AG10803 (cell line): ENCODE measurements at places on chromosomes 11 and 22.

DNA sequence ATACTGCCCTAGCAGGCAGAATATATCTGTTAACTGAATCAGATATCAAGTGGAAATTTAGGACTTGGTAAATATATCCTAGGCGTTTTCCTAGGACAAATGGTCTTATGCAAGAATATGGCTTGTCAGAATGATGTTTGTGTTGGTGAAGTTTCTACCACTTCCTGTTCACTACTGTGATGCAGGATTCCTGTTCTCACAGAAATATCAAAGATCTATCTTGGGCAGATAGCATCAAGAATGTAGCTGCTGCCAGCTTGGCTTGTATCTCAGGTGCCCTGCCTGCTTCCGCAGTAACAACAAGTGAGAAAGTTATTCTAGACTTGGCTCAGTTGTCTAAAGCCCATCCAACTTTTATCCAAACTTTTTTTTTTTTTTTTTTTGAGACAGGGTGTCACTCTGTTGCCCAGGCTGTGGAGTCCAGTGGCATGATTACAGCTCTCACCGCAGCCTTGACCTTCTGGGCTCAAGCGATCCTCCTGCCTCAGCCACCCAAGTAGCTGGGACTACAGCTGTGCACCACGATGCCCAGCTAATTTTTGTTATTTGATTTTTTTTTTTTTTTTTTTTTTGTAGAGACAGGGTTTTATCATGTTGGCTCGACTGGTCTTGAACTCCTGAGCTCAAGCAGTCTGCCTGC, 61.3 kb downstream of the PPME1 start:
- no peak for DNase-seq

GRCh38 chr11:77353131-77353530, 51.6 kb upstream of the GDPD4 start:
- DNase-seq: peak; percentile 29

GRCh38 chr11:67409781-67410368, 5.6 kb upstream of the CARNS1 start:
- DNase-seq: no peak

DNA sequence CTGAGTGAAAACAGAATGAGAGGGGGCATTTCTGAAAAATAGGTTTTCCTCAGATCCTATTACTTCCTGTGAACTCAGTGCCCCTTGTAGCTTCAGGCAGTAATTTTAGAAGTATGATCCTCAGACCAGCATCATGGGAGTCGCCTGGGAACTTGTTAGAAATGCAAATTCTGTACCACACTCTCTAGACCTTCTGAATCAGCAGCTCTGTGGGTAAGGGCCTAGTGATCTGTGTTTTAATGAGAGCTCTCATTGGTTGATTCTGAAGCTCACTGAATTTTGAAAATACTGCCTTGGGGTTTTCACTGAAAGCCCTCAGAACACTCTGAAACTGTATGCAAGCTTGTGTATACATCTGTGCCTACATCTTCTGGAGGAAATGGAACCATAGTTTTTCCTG, 647.2 kb upstream of the ANO5 start:
- no peak for DNase-seq

DNA sequence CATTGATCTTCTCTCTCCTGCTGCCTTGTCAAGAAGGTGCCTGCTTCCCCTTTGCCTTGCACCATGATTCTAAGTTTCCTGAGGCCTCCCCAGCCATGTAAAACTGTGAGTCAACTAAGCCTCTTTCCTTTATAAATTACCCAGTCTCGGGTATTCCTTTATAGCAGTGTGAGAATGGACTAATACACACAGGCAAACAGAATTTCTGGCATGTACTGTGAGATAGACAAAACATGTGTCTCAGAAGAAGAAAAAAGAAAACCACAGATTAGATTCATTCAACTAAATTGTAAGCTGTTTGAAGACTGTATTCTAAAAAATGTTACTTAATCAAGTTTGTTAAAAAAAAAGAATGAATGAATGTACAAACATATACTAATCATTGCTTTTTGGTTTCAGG, 1.5 kb upstream of the MMP20 start:
- peak; percentile 62 for DNase-seq

DNA sequence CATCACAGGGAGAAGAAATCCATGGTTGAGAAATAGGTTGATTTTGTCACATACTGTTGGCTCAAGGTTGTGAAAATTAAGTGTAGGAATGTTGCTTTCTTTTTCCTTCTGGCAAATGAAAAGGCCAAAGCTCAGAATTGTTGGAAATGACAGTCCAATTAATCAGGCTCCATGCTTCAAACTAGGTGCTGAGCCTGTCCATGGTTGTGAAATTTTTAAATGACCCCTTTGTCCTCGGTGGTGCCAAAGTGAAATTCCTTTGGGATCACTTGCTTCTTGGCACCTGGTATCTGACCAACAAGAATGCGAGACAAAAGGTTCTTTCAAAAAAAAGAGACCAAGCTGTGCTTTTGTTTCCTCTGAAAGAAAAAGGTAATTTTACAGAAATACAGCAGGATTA, 451.9 kb downstream of the ETS1 start:
- peak; percentile 68 for DNase-seq

DNA sequence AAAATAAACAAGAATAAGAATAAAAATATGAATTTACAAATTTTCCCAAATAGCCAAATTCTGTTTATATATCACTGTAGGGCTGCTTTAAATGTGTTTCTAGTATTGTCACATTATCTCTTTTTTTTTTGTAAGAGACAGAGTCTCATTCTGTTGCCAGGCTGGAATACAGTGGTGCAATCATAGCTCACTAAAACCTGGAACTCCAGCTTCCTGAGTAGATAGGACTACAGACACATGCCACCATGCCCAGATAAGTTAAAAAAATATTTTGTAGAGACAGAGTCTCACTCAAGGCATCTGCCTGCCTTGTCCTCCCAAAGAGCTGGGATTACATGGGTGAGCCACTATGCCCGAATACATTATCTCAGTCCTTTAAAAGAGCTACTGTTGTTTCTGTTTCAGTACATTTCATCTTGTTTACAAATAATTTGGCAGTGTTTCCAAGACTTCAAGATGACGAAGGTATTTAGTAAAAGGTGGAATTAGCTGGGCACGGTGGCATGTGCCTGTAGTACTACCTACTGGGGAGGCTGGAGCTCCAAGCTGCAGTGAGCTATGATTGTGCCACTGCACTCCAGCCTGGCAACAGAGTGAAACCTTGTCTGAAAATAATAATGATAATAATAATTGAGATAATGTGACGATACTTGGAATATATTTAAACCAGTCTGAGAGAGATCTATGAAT, 6.0 kb downstream of the FOLH1 start:
- no peak for DNase-seq

DNA sequence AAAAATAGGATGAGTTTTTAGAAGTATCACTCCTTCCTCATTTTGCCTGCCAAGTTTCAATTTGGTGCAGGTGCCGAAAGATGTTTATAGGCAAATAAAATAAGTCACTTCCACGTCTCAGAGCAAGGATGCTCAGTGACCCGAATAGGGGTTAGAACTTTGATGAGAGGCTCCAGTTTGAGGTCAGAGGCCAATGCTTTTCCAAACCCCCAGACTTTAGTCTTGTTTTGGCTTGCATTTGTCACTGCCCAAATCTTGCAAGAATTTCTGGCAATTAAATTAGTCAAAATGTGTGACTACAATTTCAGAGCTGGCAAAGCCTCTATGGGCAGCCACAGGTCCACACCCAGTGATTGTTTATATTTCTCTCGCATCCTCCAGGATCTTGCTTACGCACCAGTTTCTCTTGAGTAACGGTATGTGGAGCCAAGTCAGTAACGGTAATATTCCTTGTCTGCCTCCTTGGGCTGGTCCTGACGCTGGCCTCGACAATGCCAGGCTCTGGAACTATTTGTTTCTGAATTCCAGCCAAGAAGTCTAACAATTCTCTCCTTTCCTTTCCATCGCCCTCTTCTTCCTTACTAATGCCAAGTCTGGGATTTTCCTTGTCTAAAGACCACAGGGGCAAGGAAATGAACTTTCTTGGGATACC, 9.9 kb upstream of the NUP160 start:
- peak; percentile 91 for DNase-seq

DNA sequence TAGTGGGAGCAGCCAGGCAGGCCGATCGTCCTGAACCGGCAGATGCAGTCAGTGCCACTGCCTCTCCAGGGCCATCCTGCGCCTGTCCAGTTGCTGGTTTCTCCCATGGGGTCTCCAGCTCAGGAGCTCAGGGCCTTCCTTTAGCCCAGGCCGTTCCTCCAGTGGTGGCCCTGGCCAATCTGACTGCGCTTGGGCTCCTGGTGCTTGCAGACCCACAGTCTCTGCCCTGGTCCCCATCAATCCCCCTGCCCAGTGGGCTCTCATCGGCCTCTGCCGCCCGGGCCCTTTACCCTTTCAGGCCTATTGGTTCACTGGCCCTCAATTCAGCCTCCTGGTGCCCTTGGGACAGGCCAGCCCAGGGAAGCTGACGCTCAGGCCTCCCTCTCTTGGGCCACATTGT, 29.2 kb upstream of the TSKU start:
- DNase-seq: no peak

GRCh38 chr11:113382121-113382520, 5.5 kb upstream of the ANKK1 start:
- DNase-seq: peak; percentile 48

GRCh38 chr22:46935506-46936377, 173.3 kb downstream of the TBC1D22A start:
- DNase-seq: no peak

GRCh38 chr22:24138649-24139420, 42.5 kb upstream of the SUSD2 start:
- no peak for DNase-seq

DNA sequence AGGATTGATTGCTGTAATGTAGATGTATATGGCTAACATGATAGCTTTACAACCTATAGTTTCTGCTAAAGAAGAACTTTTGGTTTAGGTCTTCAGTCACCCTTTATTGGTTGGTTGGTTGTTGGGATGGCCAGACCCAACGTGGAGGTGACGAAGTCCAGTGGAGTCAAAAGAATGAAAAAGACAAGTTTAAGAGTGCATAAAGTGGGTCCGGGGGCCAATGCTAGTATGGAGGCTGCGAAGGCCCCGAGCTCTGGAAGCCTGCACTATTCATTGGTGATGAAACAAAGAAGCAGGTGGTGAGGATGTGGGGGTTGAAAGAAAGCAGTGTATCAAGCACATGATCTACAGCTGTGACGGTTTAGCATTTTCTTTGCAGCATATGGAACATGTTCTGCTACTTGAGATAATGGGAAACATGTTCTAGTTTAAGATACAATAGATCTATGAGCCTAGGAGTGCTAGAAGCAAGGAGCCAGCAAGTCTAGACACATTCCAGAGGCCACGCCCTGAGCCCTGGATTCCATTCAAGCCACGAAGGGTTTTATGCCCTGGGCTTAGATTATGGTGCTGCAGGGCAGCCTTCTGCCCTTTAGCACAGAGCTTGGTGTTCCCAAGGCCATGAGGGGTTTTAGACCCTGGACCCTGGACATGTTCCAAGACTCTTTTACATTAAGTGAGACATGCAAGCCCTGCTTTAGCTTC, 6.3 kb downstream of the TCP11L1 start:
- peak; percentile 71 for DNase-seq

GRCh38 chr11:133176748-133177147, 355.6 kb downstream of the OPCML start:
- no peak for DNase-seq

DNA sequence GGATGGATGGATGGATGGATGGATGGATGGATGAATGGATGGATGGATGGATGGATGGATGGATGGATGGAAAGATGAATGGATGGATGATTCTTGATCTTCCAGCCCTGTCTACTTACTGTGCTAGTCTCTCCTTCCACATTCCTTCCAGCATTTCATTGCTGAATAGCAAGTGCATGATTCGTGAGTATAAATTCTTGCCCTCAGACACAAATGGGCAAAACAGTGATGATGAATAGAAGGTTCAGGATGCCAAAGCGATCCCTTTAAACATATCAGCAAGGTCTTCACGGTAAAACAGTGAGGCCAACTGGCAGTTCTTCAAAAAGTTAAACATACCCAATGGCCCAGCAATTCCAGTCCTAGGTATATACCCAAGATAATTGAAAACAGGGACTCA, 400.2 kb downstream of the MN1 start:
- DNase-seq: peak; percentile 82

- DNase-seq: no peak
Measured at GRCh38 chr11:61041755-61042518, 60.4 kb upstream of the CD5 start.

DNA sequence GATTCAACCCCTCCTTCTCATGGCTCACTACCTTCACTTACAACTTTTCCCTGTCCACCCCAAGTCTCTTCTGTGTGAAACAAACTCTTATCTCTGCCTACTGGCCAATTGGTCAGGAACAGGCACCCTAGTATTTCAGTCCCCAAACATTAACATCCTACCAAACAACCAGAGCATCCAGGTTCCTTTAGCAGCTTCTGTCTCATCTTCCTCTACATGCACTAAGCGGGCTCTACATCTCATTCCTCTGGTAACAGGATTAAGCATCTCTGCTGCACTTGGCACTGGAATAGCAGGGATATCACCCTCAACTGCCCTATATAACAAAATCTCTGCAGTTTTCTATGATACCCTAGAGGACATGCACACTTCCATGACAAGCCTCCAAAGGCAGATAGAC, 116.2 kb downstream of the JRKL start:
- no peak for DNase-seq

DNA sequence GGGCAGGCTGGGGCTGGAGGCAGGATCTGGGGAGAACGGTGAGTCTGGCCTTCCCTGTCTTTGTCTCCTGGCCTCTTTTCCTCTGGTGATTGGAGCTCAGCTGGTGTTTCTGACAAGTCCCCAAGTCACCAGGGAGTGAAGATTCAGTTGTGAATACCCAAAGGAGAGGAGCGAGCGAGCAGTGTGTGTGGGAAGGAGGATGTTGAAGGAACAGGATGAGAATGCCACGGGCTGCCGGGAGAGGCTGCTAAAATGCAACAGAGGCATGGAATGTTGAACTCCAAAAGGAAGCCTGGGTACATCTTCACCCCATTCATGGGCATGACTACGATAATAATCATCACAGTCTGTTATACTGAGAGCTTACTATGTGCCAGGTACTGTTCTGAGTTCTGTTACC, 163.3 kb downstream of the CEP164 start:
- DNase-seq: no peak

DNA sequence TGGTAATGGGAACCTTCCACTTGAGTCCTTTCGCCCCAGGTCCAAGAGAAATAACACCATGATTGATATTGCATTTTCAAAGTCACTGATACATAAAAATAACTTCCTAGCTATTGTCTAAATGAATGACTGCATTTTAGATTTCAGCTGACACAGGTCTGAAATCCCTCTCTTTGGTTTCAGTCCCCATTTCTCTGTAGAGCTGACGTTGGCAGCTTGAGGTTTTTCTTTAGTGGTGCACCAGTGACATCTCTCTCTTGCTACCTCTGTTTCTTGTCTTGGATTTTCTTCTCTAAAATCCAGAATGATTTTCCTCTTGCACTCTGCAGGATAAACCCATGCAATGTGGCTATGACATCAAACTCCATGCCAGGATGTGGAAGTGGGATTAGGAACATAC, 31.7 kb upstream of the SORL1 start:
- DNase-seq: no peak

- no peak for DNase-seq
Measured at GRCh38 chr11:72680624-72681158, 6.5 kb upstream of the PDE2A start.

GRCh38 chr11:92276773-92277172, 52.2 kb downstream of the FAT3 start:
- peak; percentile 70 for DNase-seq

- DNase-seq: peak; percentile 66
Measured at GRCh38 chr22:34812631-34813030, 253.3 kb upstream of the ISX start.
